Camera-type eye (tissue), 1 donor: ENCODE measurements at places on chromosomes 3 and 15. TPM values are rescaled to one million over a fixed set of nuclear protein-coding genes. Genes with fewer than 3 reads are reported as not detected.

Gene PIF1
- total RNA-seq, result 5.7 TPM

Gene MEIS2
- 132 TPM for total RNA-seq

Gene LRRC31
- not detected for total RNA-seq

Gene PAK6
- total RNA-seq, result 5.4 TPM

Gene C3orf85
- total RNA-seq, result not detected

Gene GREM1
- total RNA-seq, result 1.2 TPM

Gene SLC9A9
- total RNA-seq, result 23.5 TPM

Gene STRA6
- total RNA-seq, result 17.3 TPM
